ENCODE measurements at places on chromosomes 4 and X.

GRCh38 chr4:105166066-105166465 lies 19.4 kb downstream of the TET2 start:
- DNase-seq, result no peak

GRCh38 chr4:6250235-6250983 lies 19.2 kb upstream of the WFS1 start:
- no peak for DNase-seq

- DNase-seq, result no peak
Measured at GRCh38 chr4:188198982-188199792, 59.9 kb downstream of the TRIML1 start.

- no peak for DNase-seq
Measured at GRCh38 chr4:168881781-168882420, 128.2 kb downstream of the CBR4 start.

GRCh38 chrX:17417372-17417771 lies 42.4 kb downstream of the NHS start:
- no peak for DNase-seq

GRCh38 chr4:25032126-25032525 lies 1.4 kb upstream of the LGI2 start:
- DNase-seq, result no peak

DNA sequence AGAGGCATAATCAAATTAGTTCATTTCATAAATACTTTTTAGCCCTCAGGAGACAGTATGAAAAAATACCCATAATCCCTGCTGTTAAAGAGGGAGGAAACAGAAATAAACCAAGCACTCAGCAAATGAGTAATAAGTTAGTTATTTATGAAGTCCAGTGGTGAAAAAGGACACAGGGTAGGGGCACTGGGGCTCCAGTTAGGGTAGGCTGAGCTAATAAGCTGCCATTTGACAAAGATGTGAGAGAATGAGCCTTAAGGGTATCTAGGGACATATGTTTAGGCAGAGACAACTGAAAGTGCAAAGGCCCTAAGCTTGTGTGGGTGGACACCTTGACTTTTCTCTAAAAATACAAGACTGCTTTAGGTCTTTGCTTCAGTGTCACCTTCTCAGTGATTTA lies 94.4 kb downstream of the IL15 start:
- no peak for DNase-seq

- DNase-seq, result no peak
Measured at GRCh38 chr4:94408549-94409374, 43.0 kb upstream of the PDLIM5 start.

GRCh38 chrX:72351606-72352334 lies 46.1 kb upstream of the CITED1 start:
- DNase-seq, result no peak

DNA sequence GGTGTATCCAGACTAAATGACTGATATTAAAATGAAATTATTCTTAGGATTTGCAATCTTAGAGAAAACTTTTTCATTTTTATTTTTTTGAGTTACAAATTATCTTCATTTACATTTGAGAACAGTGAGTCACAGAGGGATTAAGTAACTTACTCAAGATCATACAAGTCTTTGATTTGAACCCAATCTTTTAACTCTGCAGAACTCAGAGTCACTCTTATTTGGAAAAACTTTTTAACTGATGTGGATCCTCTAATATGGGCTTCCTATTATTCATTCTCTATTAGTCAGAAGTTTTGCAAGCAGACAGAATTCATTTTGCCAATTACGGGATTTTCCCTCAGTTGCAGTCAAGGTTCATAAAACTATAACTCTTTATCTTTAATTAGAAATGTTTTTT lies 20.1 kb downstream of the HPRT1 start:
- no peak for DNase-seq

GRCh38 chr4:66814277-66814676 lies 731.0 kb downstream of the CENPC start:
- no peak for DNase-seq

GRCh38 chr4:185775792-185776555 lies 36.0 kb downstream of the SORBS2 start:
- DNase-seq, result no peak

GRCh38 chrX:47302396-47302795 lies 68.0 kb upstream of the ZNF157 start:
- DNase-seq, result no peak

GRCh38 chrX:136497556-136498052 lies at the start of gene HTATSF1:
TSS of gene HTATSF1 (plus strand) at chrX:136497592. CDS start at chrX:136497685, 93 bp downstream.
- no peak for DNase-seq

- no peak for DNase-seq
Measured at GRCh38 chrX:39497702-39498265, 600.0 kb downstream of the BCOR start.

DNA sequence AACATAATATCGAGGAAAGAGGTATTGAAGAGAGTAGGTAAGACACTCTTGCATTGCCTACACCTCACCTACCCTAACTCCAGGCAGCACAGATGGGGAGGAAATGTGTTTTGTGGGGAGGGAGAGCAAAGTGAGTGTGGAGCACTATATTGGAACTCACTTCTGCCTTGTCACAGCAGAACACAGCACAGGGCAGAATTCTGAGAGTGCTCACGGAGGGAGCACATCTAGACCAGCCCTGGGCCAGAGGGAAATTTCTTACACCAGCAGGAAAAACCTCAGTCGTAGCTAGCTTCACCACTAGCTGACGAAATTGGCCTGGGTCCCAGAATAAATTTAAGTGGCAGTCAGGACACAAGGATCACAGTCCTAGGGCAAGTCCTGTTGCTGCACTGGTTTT lies 517.3 kb downstream of the TMA16 start:
- DNase-seq, result no peak

DNA sequence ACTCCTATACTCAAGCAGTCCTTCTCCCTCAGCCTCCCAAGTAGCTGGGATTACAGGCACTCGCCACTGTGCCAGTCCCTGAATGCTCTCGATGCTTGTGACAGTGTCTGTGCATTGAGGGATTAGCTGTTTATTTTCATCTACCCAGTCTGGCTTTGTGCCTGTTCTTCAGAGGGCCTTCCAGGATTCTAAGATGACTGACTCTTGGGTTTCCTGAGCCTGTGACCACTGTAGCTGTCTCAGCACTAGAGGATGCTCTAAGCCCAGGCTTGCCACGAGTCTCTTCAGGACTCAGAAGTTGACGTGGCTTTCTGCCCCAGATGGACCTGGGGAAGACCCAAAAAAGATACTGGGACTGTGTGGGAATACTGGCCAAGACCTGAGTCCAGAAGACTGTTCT lies 201.4 kb downstream of the ARHGAP10 start:
- no peak for DNase-seq

DNA sequence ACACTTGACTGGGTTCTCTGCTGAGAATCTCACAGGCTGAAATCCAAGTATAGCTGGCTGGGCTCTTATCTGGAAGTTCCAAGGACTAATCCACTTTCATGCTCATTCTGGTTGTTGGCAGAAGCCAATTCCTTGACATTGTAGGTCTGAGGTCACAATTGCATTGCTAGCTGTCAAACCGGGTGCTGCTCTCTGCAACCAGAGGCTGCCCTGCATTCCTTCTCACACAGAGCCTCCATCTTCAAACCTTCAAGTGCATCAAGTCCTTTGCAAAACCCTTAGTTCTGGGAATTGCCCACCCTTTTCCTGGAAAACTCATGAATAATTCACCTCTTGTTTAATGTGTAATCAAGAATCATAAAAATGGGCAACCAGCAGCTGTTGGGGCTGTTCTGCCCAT lies 404.2 kb downstream of the KCNIP4 start:
- DNase-seq, result no peak

- DNase-seq, result no peak
Measured at GRCh38 chr4:141046255-141046654, 87.0 kb downstream of the RNF150 start.

DNA sequence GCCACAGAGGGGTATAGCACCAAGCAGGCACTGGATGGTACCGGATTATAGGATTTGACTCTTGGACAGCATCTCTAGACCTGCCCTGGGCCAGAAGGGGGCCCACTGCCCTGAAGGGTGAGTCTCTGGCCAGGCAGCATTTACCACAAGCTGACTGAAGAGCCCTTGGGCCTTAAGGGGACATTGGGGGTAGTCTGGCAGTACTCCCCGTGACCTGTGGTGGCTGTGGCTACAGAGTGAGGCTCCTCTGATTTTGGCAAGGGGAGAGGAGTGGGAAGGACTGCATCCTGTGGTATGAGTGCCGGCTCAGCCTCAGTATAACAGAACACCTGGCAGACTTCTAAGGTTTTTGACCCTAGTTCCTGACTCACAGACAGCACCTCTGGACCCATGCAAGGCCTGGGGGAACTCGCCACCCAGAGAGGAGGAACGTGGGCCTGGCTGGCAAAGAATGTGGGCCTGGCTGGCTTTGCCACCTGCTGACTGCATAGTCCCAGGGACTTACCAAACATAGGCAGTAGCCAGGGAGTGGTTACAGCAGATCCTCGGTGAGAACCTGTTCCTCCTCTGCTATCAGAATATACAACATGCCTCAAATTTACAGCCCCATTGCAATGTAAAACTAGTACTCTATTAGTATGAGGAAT lies 48.1 kb downstream of the ABCB7 start:
- DNase-seq, result no peak

DNA sequence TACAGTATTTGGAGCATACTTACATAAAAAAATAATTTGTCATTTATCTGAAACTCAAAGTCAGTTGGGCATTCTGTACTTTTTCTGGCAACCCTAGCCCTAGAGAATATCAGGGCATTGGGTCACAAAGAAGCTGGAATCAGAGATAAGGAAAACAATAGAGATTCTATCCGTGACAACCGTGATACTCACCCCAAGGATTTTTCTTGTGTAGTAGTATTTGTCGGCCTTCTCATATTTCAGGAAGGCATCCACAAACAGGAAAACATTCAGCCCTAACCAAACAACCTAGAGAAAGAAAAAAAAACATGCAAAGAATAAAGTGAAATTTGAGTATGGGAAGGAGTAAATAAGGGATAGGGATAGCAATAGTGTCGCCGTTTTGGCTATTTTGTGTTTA lies 3.6 kb downstream of the NOX1 start:
- DNase-seq, result no peak

DNA sequence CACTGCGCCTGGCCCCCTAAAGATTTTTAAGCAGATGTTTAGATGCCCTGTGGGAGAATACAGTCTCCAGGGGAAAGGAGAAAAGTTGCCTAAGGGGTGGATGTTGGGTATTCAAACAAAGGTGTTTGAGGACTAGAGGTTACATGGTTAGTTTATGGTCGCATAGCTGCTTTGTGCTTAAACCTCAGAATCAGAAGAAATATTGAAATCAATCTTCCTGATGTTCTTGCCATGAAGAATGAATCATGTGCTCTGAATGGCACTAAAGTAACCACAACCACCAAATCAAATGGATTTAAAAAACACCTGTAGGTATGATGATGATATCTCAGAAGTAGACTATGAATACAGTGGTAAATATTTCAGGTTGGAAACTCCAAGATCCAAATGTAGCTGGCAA lies 42.7 kb upstream of the TEX13A start:
- DNase-seq, result no peak

GRCh38 chr4:94649381-94650133 lies 108.2 kb upstream of the BMPR1B start:
- DNase-seq, result no peak

- DNase-seq, result no peak
Measured at GRCh38 chr4:176453658-176454057, 133.9 kb downstream of the SPCS3 start.

DNA sequence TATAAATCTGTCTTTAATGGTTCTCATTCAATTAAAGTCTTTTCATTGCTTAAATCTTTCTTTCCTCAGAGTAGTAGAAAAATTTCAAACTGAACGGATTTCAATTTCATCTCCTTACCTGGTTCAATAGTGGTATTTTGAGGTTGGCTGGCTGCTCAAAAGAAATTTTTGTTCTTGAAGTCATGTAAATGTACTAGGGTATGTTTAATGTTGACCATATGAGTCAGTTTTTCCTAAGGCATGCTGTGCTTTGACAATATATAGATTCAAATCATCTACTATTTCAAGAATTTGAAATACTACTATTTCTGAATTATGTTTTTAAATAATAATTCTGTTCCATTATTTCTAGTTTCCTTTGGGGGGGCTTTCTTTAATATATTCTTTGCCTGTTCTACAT lies 105.5 kb downstream of the PACRGL start:
- DNase-seq, result no peak

DNA sequence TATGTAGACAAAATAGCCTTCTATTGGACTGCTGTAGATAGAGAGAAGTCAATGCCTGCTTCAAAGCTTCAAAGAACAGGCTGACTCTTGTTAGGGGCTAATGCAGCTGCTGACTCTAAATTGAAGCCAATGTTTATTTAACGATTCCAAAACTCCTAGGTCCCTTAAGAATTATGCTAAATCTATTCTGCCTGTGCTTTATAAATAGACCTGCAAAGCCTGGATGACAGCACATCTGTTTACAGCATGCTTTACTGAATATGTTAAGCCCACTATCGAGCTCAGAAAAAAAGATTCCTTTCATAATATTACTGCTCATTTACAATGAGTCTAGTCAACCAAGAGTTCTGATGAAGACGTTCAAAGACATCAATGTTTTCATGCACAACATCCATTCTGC lies 54.8 kb upstream of the RBMXL3 start:
- DNase-seq, result no peak

DNA sequence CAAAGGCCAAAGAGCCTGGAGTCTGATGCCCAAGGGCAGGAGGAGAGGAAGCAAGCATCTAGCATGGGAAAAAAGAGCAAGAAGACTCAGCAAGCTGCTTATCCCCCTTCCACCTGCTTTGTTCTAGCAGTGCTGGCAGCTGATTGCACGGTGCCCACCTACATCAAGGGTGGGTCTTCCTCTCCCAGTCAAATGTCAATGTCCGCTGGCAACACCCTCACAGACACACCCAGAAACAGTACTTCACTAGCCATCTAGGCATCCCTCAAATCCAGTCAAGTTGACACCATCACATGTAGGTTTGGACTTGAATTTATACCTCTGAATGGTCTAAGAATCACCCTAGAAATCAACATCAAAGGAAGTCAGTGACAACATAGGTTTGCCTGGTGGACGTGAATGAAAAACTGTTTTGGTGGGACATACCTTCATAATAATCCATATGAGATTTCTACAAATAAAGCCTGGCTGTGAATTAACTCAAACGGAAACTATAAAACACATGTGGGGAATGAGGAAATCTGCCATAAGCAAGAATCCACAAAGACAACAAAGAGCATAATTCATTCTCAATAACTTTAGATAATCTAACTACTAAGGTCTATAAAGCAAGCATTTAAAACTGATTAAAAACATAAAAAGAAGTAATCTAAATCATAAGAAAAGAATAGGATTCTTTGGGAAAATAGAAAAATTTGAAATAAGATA lies 185.8 kb upstream of the JADE1 start:
- no peak for DNase-seq

DNA sequence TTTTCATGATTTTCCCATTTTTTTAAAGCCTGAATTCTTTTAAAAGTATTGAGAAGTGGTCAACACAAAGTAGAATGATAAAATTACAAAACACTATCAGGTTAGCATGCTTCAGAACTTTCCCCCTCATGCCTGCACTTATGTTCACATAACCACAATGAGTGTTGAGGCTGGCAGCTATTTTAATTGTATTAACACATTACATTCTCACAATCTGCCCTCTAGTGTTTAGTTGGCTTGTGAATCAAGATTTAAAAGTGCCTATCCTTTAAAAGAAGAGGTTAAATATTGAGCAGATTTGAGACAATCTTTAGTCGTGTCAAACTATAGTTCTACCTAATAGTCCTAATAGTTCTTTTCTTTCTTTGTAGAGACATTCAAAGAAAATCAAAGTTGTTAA lies 93.6 kb upstream of the NAP1L5 start:
- no peak for DNase-seq

All from stimulated activated CD8-positive, alpha-beta memory T cell treated with anti-CD3 and anti-CD28 coated beads, Interleukin-7, amount 100 ng/mL, for 48 hours (primary cell).